Memory B cell (primary cell): ENCODE measurements at places on chromosomes 16 and 17.

GRCh38 chr16:10224850-10225249, 42.6 kb upstream of the GRIN2A start:
- DNase-seq: no peak

DNA sequence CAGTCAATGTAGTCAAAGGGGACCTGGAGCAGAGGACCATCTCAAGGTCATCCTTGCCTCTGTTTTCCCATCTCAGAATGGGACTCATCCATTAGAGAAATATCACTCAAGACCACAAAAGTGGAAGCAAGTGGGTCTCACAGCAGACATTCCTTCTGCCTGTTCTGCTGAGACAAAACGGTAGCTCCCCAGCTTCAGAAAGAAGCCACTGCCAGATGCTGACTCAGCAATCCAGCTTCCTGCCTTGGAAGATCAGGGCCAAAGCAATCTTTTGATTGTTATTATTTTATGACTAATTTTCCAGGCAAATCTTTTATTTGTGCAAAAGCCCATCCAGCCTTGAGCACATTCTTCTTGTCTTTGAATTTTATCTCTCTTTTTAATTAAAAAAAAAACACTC, 86.8 kb downstream of the CCT6B start:
- DNase-seq: no peak

GRCh38 chr16:78321620-78322360, 222.3 kb downstream of the WWOX start:
- no peak for DNase-seq

- DNase-seq: peak; percentile 55
Observed at GRCh38 chr17:59829217-59830006, 63.3 kb downstream of the TUBD1 start.

DNA sequence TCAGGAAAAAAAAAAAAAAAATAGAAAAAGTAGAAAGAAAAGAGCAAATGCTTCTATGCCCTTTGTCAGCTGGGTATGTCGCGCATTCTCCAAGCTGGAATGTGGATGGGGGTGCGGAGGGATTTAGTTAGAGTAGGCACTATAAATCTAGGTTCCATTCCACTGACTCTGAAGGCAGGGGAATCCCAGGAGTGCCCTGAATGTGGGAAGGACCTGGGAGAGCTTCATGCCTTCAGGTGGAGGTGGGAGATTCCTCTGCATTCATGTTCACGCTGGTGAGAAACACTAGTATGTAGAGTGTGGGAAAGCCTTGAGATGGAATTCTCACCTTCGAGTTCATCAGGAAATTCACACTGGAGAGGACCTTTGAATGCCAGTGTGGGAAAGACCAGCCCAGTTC, 12.4 kb downstream of the ZNF232 start:
- no peak for DNase-seq

- DNase-seq: no peak
Observed at GRCh38 chr17:83109793-83110645, 30.6 kb downstream of the METRNL start.

DNA sequence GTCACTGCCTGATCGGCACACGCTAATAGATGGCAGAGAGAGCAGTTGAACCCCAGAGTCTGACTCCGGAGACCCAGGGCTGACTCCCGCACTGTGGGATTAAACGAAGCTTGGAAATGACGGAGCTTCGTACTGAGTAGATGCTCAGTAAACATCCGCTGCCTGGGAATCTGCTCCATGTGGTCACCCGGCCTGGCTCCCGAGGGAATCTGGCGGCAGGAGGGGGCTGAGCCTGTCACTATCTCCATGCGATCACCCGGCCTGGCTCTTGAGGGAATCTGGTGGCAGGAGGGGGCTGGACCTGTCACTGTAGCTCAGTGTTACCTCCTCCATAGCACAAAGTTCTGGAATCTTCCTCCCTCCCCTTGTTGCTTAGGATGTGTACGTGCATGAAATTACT, 139.7 kb upstream of the CIBAR2 start:
- DNase-seq: no peak

DNA sequence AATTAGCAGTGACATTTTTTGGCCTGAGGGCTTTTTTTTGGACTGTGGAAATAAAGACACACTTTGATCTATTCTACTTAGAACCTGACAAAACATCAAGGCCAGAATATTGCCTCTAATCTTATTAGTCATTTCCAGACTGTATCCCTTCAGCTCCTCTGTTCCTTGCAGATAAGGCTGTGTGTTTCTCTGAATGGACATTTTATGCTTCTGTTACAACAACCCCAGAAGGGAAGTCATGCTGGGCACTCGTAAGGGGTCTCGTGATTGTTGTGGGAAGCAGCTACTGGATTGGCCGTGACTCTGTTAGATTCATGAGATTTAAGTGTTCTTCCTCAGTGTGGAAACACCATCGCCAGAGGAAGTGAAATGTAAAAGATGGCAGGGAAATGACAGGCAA, 31.6 kb upstream of the HS3ST2 start:
- no peak for DNase-seq

DNA sequence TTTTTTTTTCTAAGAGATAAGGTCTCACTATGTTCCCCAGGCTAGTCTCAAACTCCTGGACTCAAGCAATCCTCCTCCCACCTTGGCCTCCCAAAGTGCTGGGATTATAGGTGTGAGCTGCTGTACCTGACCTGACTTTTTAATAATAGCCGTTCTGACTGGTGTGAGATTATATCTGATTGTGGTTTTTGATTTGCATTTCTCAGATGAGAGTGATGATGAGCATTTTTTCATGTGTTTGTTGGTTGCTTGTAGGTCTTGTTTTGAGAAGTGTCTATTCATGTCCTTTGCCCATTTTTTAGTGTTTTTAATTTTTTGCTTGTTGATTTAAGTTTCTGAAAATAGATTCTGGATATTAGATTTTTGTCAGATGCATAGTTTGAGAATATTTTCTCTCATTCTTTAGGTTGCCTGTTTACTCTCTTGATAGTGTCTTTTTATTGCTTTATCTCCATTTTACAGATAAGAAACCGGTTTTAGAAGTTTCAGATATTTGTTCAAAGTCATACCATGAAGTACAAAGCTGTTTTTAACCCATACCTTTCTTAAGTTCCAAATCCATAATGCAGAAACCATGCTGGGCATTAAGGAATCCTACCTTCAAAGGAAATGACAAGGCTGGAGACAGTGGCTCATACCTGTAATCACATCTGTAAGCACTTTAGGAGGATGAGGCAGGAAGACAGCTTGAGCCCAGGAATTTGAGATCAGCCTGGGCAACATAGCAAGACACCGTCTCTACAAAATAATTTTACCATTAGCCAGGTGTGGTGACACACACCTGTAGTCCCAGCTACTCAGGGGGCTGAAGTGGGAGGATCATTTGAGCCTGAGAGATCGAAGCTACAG, 168.4 kb upstream of the TBX2 start:
- no peak for DNase-seq

- DNase-seq: no peak
Observed at GRCh38 chr17:46072998-46073397, 73.9 kb downstream of the STH start.

DNA sequence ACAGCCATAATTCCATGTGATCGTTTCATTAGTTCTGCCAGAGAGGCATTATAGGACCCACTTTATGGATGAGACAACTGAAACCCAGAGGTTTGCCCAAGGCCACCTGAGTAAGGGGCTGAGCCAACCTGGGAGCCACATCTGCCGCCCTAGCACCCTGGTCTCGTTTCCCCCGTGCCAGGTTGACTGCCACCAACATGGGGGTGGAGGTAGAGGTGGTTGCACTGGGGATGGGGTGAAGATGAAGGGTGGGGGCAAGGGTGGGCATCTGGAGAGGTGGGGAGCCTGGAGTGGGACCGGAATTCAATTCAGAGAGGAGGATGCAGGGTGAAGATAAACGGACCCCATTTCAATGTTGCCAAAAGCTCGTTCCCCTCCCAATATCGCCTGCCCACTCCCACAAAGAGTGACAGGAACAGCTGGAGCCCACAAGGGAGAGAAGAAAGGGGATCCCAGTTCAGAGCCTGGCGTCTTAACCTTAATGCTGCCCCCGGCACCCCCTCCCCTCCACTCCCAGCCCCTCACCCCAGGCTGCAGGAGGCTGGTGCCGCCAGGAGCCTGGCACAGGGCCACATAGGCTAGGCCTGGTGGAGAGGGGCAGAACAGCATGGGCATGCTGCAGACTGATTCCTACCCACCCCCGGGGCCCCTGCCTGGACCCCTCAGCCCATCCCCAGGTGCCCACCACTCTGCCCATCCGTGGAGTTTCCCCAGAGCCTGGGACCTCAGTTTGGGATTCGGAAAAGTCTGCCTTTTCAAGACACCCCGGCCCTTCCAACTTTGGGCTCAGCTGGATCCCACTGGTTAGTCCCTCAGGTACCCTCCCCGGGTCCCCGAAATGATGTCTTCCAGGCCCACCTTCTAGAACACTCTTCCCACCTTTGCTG, 29.6 kb downstream of the NGFR start:
- no peak for DNase-seq

DNA sequence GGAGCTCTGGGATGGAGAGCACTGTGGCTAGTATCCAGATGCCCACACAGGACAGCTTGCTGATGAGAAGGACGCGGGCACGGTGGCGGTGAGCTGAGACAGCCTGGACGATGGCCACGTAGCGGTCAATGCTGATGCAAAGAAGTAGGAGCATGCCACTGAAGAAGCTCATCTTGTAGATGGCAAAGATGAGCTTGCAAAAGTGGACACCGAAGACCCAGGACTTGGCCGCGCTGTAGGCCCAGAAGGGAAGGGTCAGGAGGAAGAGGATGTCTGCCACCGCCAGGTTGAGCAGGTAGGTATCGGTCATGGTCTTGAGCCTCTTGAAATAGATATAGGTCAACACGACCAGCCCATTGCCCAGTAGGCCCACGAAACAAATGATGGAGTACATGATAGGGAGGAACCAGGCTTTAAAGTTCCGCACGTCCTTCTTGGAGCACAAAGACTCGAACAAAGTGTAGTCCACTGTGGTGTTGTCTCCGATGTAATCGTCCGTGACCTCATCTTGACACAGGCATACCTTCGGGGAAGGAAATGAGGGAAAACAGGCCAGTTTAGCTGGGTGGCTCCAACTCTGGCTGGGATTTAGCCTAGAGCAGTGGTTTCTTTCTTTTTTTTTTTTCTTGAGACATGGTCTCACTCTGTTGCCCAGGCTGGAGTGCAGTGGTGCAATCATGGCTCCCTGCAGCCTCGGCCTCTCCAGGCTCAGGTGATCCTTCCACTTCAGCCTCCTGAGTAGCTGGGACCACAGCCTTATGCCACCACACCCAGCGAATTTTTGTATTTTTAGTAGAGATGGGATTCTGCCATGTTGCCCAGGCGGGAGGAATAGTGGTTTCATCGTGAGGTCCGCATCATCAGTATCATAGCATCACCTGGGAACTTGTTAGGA, 9.7 kb downstream of the CCR7 start:
- no peak for DNase-seq

- DNase-seq: no peak
Observed at GRCh38 chr17:39632153-39632941, 4.6 kb upstream of the STARD3 start.
